ENCODE measurements at places on chromosomes 6 and 20.

DNA sequence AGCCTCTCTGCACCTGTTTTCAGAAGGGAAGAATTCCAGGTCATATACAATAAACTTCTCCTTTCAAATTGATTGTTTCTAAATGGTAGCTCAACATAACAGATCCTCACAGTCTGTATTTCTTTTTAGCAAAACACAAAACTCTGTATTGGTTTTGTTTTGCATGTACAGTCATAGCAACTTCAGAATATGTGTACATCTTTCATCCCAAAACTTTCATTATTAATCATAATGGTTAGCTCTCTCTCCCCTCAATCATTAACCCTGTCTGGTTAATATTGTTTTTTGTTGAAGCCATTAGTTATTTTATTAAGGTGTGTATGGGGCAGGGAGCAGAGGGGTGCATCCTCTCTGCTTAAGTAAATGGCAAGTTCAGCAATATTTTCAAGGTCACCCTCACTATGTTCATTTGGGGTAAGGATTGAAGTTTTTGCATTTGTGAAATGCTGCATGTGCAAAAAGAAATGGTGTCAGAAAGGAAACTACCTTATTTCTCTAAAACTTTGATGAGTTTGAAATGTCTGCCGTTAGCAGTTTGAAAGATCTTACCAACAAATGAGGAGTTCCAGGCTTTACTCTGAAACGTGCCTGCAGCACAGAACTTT lies 136.8 kb upstream of the BTBD3 start:
- no peak for DNase-seq

DNA sequence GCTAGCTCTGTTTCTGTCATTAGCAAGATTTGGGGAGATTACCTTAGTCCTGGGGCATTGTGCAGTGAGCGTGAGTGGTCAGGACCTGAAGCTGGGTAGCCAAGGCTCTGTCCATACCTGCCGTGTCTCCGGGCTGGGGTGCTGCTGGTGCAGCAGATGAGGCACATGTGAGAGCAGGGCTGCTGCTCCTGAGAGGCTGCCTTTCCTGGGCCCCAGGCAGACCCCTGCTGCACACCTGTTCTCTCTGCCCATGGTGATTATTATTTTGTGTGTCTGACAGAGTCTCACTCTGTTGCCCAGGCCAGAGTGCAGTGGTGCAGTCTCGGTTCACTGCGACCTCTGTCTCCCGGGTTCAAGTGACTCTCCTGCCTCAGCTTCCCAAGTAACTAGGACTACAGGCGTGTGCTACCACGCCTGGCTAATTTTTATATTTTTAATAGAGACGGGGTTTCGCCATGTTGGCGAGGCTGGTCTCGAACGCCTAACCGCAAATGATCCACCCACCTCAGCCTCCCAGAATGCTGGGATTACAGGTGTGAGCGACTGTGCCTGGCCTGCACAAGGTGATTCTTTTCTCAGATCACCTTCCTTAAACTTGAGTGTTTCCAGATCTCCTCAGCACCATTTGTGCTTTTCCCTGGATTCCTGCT lies 36.8 kb upstream of the IRF4 start:
- no peak for DNase-seq

- no peak for DNase-seq
These were observed 2.0 kb downstream of the FLOT1 start for GRCh38 chr6:30740540-30740870.

- DNase-seq: no peak
These were observed 195.7 kb downstream of the LMBRD1 start for GRCh38 chr6:69601132-69601531.

GRCh38 chr6:161200610-161201370 lies 73.1 kb downstream of the AGPAT4 start:
- DNase-seq: no peak

DNA sequence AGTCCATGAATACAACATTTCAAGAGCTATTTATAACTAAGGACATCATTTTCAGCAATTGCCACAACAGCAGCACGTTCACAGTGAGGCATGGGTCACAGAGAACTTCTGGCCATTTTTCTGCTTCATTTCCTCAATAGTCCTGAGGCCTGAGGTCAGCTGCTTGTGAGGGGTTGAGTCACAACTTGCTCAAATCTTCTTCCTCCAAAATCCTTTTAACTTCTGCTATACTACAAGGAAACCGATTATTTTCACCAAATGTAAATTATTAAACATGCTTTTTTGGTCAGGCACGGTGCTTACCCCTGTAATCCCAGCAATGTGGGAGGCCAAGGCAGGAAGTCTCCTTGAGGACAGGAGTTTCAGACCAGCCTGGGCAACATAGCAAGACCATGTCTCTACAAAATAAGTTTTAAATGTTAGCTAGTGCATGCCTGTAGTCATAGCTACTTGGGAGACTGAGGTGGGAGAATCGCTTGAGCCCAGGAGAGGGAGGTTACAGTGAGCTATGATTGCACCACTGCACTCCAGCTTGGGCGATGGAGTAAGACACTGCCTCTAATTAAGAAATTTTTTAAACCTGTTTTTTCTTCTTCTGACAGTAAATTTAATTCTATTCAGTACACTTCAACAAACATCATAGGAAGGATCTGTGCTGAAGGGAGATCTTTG lies 11.1 kb upstream of the SLC16A10 start:
- no peak for DNase-seq

DNA sequence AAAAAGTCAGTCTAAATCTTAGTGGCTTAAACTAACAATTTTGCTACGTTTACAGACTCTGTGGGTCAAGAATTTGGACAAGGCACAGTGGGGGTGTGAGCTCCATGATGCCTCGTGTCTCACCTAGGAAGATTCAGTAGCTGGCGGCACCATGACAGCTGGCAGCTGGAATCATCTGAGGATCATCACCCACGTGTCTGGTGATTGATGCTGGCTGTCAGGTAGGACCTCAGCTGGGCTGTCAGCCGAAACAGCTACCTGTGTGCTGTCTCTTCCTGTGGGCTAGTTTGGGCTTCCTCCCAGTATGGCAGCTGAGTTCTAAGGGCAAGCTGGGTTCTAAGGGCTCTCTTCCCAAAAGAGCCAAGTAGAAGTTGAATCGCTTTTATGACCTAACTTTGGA lies 26.4 kb upstream of the DLGAP4 start:
- no peak for DNase-seq

DNA sequence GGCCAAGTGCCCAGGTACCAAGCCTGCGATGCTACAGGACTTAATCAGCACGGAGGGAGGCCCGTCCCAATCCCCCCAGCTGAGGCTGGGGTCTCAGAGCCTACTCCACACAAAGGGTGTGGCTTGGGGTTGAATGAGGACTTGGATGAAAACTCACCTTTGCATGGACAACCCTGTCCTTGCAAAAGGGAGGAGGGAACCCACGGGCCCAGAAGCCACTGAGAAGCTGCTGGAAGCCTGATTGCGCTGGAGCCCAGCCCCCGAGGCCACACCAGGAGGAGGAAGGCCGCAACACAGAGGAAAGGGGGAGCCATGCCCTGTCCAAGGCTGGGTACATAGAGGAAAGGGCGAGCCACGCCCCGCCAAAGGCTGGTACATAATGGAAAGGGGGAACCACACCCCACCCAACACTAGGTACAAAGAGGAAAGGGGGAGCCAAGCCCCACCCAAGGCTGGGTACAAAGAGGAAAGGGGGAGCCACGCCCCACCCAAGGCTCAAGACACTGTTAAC lies 158.8 kb downstream of the DLL1 start:
- no peak for DNase-seq

- DNase-seq: no peak
These were observed 21.8 kb upstream of the RNF182 start for GRCh38 chr6:13902922-13903321.

DNA sequence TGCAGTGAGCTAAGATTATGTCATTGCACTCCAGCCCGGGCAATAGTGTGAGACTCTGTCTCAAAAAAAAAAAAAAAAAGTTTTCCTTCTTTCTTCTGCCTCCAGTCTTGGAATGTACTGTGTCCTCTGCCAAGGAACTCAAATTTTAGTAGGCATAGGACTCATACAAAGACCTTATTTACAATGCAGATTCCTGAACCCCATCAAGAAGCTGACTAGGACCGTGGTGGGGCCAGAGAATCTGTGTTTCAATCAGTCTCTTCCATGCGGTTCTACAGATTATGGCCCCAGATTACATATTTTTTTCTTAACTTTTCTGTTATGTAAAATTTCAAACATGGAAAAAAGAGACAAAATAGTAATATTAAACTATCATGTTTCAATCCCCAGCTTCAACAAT lies 29.8 kb upstream of the PIM1 start:
- no peak for DNase-seq

GRCh38 chr20:17525650-17526049 lies 5.5 kb downstream of the BFSP1 start:
- peak; percentile 36 for DNase-seq

- no peak for DNase-seq
These were observed 154.4 kb upstream of the STMND1 start for GRCh38 chr6:16947375-16948015.
